ENCODE measurements at places on chromosomes 6 and 20.

DNA sequence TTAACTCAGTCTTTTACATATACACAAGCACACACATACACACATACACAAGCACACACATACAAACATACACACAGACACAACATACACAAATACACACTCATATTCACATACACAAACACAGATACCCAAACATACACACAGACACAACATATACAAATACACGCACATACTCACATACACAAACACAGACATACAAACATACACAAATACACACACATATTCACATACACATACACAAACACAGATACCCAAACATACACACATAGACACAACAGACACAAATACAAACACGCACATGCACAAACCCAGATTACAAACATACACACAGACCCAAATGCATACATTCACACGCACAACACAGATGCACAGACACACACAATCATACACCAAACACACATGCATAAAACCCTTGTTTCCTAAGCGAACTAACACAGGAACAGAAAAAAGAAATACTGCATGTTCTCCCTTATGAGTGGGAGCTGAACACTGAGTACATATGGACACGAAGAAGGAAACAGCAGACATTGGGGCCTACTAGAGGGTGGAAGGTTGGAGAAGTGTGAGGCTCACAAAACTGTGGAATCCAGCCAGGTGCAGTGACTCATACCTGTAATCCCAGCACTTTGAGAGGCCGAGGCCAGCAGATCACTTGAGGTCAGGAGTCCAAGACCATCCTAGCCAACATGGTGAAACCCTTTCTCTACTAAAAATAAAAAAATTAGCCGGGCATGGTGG lies 34.2 kb downstream of the PIM1 start:
- DNase-seq: peak; percentile 60

DNA sequence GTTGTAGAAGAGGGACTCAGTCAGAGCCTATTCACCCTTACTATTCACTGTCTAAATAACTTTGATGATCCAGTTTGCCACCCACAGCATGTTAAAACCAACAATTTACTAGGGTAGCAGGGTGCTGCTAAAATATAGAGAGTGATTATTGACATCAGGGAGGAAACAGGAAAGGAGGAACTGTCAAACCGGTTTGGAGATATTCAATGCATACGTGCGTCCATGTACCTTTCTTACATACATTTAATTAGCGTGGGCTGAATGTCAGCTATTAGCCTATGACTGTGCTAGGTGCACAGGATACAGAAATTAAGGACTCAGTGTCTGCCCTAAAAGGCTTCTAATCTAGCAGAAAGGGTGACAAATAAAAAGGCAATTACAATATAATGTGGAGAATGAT lies 57.2 kb downstream of the IL20RA start:
- DNase-seq: no peak

GRCh38 chr6:140341272-140341671 lies 966.8 kb upstream of the CITED2 start:
- no peak for DNase-seq

DNA sequence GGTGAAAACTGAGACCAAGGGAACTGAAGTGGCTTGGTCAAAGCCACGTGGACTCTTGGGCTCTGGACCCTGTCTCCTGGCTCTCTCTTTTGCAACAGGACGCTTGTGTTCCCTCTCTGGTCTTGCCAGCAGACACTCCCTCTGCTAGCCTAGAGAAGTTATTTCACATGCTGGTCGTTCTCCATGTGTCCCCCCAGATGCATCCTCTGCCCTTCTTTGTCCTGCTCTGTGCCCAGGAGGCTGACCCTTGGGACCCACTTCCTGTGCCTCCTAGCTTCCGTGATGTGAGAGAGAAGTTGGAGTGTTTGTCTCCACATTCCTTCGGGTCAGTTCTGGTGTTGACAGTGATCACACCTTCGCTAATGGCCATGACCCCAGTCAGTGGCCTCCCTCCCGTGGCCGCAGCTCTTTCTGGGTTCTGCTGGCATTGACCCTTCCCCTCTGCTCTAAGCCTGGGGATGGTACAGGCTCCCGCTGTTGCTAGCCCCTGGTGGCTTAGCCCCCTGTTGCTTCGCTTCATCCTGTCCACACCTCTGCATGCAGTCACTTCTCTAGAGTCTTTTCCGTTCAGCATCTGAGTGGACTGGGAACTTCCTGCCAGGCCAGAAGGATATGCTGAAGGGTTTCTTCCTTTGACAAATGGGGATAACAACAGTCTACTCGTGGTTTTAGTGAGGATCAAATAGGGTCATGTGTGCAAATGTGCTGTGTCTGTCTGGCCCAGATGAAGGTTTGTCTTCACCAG lies 70.1 kb upstream of the BMP2 start:
- DNase-seq: no peak

DNA sequence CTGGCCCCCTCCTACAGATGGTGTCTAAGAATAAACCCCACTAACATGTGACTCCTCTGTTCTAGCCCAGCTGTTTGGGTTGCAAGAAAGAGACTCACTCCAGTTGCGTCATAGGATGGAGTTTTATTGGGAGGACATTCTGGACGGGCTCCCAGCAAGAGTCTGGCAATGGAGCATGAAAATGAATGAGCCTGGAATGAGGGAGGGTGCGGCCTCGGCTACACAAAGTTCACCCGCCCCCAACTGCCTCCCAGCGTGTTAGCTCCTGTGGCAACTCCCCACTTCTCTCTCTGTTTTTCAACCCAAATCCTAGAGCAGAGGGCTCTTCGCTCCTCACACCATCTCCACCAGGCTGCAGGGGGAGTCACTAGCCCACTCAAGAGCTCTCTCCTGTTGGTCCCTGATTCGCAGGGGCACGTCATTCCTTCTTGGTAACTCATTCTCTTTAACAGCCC lies 5.1 kb upstream of the ADAM33 start:
- peak; percentile 94 for DNase-seq

DNA sequence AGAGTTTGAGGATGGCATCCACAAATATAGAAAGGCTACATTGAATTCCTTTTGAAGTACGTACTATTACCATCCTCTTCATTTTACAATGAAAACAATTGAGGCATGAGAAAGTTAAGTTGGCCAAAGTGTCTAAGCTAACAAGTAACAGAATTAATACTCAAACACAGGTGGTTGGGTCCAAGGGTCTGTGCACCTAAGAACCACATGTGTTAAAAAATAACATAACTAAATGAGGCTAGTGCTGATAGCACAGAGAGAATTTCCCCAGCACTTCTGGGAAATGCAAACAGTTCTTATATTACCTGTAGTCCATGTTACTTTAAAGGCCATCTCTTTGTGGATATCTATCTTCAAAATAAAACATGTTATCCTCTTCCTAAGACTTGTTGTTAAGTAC lies 10.5 kb upstream of the KHDRBS2 start:
- no peak for DNase-seq

- DNase-seq: no peak
These were observed 1.5 kb upstream of the MAPK13 start for GRCh38 chr6:36128793-36129192.

DNA sequence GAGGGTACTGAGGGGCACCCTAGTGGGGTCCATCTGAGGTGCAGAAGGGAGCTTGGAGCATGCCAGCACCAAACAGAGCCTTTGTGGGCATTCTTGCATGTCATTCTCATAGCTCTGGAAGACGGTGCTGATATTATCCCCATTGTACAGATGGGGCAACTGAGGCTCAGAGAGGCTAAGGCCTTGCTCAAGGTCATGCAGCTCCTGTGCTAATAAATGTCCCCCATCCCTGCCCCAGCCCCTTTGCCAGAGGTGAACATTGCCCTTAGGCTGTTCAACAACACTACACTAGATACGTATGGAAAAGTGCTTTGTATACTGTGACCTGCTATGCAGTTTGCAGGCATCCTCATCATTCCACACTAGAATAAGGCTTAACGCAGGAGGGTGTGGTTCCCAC lies 5.5 kb upstream of the EPB41L1 start:
- no peak for DNase-seq

GRCh38 chr6:74870403-74870802 lies 335.4 kb downstream of the COL12A1 start:
- no peak for DNase-seq

- no peak for DNase-seq
These were observed 1.3 kb upstream of the PGC start for GRCh38 chr6:41748542-41748941.

GRCh38 chr6:118652051-118652615 lies 742 bp upstream of the CEP85L start:
- DNase-seq: no peak

DNA sequence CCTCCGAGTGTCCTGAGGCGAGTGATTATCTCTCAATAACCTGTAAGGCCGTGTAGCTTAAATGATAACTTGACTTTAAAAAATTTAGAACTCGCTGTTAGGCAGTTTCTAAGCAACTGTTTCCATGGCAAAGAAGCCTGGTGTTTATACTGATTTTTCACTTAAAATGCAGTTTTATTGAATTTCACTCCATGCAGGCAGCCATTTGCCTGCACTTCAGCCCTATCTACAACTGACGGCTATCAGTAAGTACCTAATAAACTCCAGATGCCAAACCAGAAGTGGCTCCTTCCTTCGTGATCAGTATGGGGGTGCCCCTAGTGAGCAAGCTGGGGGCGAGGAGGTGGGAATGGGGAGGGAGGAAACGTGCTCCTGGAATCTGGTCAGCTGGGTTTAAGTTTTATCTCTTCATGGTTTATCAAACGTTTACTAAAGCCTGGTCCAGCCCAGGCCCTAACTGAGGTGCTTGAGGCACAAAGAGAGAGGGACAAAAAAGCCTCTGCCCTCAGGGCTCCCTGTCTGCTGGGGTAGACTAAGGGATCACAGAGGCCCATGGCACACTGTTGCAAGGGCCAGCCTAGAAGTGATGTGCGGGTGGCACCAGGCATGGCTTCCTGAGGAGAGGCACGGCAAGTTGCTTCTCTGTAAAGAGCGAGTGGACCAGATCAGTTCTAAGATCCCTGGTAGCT lies 45.5 kb downstream of the TTI1 start:
- DNase-seq: no peak

GRCh38 chr6:21019614-21020013 lies 485.4 kb downstream of the CDKAL1 start:
- peak; percentile 43 for DNase-seq

DNA sequence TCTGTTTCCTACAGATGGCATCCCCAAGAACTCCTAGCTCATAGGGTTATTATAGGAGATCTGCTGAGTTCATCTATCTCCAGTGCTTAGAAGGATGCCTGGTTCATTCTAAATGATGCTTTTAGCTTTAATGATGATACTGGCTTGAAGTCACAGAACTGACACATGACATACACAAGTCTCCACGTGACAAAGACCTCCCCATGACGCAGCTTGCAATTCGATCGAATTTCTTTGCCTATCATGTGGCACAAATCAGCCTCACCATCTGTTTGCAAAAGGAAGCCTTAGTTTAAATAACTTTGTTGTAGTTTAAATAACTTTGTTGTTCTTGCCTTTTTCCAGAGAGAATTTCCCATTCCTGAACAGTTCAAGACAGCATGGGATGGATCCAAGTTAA lies 44.1 kb upstream of the FAM8A1 start:
- no peak for DNase-seq

GRCh38 chr6:137777687-137778075 lies 89.4 kb upstream of the TNFAIP3 start:
- peak; percentile 73 for DNase-seq

DNA sequence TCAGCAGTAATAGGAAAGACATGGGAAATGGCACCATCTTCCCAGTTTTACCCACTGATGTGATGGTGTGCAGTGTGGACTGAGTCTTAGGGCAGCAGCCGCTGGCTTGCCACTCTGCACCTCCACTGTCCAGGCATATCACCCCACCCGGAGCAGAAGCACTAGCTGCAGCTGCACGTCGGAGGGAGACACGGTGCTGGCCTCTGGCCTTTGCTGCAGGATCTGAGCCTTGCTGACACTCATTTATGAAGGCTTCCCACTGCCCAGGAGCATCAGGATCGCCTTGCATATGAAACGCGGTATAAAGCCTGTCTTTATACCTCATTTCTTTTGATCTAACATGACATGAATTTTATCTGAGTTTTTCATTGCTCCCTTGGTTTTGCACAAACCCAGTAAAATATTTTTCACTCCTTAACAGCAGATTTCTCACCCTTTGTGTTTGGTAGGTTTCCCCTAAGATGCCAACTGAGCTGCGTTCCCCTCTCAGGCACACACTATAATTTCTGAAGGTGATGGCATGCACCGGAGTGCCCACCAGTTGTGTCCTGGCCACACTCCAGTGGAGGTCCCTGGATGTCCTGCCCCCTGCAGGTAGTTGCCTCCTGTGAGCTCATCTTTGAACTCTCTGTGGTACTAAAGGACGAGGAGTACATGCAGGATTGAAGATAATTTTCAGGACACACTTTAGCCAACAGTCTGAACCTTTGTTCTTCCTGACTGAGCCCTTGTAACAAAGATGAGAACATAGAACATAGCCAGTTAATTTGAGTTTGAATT lies 9.0 kb upstream of the EXOC2 start:
- DNase-seq: no peak

DNA sequence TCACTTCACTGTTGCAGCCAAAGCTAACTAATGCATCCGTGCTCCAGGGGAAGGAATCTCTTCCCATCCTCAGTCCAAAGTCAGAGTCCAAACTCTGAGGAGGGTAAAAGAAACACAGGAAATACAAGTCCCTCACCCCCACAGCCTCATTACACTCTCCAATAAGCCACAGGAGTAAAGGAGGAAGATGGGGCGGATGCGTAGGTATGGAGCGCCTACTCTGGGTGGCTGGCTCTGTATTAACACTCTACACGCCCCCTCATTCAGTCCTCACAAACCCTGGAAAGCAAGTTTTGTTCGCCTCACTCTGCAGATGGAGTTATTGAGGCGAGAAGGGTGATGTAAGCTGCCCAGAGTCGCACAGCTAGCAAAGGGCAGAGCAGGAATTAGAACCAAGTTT lies 242.9 kb downstream of the NRN1 start:
- DNase-seq: no peak

DNA sequence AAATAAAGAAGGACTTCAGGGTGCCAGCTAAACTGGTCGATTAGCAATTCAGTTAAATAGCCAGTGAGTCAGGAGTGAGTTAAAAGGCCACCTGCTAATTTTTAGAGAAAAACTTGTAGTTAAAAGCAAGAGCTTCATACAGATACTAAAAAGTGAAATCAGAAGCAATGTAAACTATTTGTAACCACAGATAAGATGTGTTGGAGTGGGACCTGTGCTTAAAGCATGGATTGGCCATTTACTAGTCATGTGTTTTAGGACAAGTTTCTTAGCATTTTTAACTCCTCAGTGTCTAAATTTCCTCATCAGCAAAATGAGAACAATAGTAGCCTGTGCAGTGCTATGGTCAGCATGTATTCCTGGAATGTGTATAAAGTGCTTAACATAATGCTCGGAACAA lies 23.8 kb upstream of the HDDC2 start:
- DNase-seq: no peak

Measured in fibroblast of pulmonary artery (primary cell).